ENCODE measurements at places on chromosomes 5 and 9. TPM values are rescaled to one million over a fixed set of nuclear protein-coding genes. Genes with fewer than 3 reads are reported as not detected.

DNA sequence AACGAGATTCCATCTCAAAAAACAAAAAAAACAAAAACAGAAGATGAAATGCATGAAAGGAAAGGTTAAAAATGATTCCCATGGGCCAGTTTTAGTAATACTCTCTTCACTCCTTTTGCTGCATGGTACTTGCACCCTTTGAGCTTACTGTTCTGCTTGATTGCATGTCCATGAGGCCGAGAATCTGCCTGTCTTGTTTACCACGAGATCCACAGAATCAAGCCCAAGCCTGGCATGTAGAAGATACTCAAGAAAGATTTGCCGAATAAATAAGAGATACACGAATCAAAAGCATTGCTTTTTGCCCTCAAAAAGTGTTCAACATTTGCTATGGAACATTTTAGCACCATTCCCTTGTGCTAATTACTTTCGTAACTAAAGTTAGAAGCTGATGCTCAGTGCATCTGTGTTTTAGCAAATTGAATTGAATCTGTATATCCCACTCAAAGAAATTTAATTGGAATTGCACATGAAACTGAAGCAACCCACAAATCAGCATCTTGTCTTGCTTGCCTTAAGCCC lies 1.1 kb downstream of the FAXDC2 start:
- DNase-seq, result no peak

DNA sequence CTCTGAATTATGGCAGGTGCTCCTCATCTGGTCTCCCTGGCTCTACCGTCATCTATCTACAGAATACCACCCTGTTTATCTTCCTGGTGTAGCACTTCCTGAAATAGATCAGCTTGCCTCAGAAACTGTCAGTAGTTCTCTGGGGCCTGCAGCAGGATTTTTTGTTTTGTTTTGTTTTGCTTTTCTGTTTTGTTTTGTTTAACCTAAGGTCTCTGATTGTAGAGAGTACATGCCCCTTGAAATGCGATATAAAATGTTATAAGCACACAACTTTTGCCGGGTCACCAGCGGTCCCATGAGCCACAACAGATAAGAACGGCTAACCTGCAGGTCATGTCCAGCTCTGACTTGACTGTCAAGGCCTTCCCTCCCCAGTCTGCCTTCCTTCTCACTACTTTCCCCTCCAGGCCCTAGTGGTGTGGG lies 26.6 kb upstream of the CREBRF start:
- no peak for DNase-seq

- no peak for DNase-seq
Observed at GRCh38 chr5:115064380-115064779, 105.3 kb downstream of the TRIM36 start.

GRCh38 chr9:98067184-98067583 lies 10.7 kb downstream of the NANS start:
- DNase-seq, result no peak

DNA sequence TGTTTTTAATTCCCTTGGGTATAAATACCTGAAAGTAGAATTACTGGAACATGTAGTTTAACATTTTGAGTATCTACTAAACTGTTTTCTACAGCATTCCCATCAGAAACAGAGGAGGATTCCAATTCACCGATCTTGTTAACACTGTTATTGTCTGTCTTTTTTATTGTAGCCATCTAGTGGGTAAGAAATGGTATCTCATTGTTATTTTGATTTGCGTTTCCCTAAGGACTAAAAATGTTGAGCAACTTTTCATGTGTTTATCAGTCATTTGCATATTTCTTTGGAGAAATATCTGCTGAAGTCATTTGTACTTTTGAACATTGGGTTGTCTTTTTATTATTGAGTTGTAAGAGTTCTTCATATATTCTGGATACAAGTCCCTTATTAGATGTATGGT lies 135.2 kb upstream of the NFIL3 start:
- DNase-seq, result no peak

Gene FSTL4
- total RNA-seq, result not detected

Gene WDR36
- total RNA-seq, result 30.4 TPM

Gene LRRC26
- total RNA-seq, result not detected

Gene ANKRD31
- total RNA-seq, result 0.13 TPM

Gene NIM1K
- total RNA-seq, result 0.58 TPM
